ENCODE measurements at places on chromosomes 12 and 14.

DNA sequence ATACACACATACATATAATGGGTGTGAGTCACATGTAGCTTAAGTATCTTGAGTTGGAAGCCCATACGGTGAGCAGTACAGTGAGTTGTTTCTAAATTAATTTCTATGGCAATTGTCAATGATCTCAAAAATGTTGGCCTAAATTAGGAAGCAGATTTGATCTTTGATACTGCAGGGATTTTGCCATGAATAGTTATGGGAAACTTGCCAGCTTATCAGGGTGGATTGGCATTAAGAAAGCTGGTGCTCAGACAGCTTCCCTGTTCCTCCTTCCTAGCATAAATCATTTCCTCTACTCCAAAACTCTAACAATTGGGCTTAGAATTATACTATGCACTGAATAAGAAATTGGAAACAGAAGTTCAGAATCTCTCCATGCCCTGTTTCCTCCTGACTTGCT lies 150.9 kb upstream of the FRMD6 start:
- DNase-seq: no peak

GRCh38 chr14:99874306-99874705 lies 81.1 kb downstream of the EML1 start:
- DNase-seq: no peak

GRCh38 chr12:124389138-124389724 lies 94.3 kb downstream of the RFLNA start:
- DNase-seq: peak; percentile 87

- DNase-seq: no peak
These were observed 12.8 kb downstream of the ZFYVE1 start for GRCh38 chr14:73014105-73014504.

- DNase-seq: no peak
These were observed 175.8 kb upstream of the ATP2B1 start for GRCh38 chr12:89884416-89884898.

GRCh38 chr12:42868291-42868690 lies 278.7 kb upstream of the PRICKLE1 start:
- no peak for DNase-seq

GRCh38 chr14:94173471-94173884 lies 644 bp upstream of the PPP4R4 start:
- no peak for DNase-seq

GRCh38 chr14:35708062-35708461 lies 101.0 kb downstream of the RALGAPA1 start:
- no peak for DNase-seq

All from uterus (tissue), 4 donors.